ENCODE measurements at places on chromosomes 11 and 22. TPM values are rescaled to one million over a fixed set of nuclear protein-coding genes. Genes with fewer than 3 reads are reported as not detected.

Gene NXPE4
- total RNA-seq, result 95.2 TPM

Gene MISFA
- total RNA-seq, result 2.5 TPM

Gene NXPE1
- 217 TPM for total RNA-seq

Gene MIOX
- total RNA-seq, result not detected

Gene FBLN1
- total RNA-seq, result 65.5 TPM

Gene ARHGAP20
- 1.3 TPM for total RNA-seq

Gene OR8A1
- total RNA-seq, result not detected

Gene SMTNL1
- total RNA-seq, result not detected

Gene KCNQ1
- total RNA-seq, result 51.4 TPM

Gene SLC22A9
- 0.22 TPM for total RNA-seq

Gene C22orf23
- not detected for total RNA-seq

Gene C1QTNF4
- 0.85 TPM for total RNA-seq

Gene SCGB1C1
- total RNA-seq, result not detected

Gene PHOX2A
- total RNA-seq, result 0.37 TPM

Gene FGF3
- not detected for total RNA-seq

Gene C11orf91
- total RNA-seq, result not detected

Gene TMEM191C
- total RNA-seq, result 3.3 TPM

Gene GGTLC3
- not detected for total RNA-seq

Gene DLG2
- total RNA-seq, result 3.3 TPM

Gene BTBD18
- not detected for total RNA-seq

Gene HBE1
- 4.0 TPM for total RNA-seq

Gene OR8B12
- not detected for total RNA-seq

Measured in colonic mucosa (tissue), 4 donors.